Omental fat pad (tissue), 4 donors: ENCODE measurements at places on chromosomes 3 and 15. TPM values are rescaled to one million over a fixed set of nuclear protein-coding genes. Genes with fewer than 3 reads are reported as not detected.

Gene BCL2A1
- 1.8 TPM for total RNA-seq

Gene ACTR8
- total RNA-seq = 21.2 TPM

Gene GNAT1
- total RNA-seq = not detected

GRCh38 chr3:105938806-105939205, 70.0 kb upstream of the CBLB start:
- no peak for DNase-seq

GRCh38 chr3:190119461-190120268, 1.0 kb downstream of the P3H2 start:
- DNase-seq = no peak

GRCh38 chr3:129890125-129890524, 3.4 kb downstream of the TMCC1 start:
- no peak for DNase-seq

- DNase-seq = no peak
Observed at GRCh38 chr3:182965861-182966366, 14.4 kb downstream of the DCUN1D1 start.

DNA sequence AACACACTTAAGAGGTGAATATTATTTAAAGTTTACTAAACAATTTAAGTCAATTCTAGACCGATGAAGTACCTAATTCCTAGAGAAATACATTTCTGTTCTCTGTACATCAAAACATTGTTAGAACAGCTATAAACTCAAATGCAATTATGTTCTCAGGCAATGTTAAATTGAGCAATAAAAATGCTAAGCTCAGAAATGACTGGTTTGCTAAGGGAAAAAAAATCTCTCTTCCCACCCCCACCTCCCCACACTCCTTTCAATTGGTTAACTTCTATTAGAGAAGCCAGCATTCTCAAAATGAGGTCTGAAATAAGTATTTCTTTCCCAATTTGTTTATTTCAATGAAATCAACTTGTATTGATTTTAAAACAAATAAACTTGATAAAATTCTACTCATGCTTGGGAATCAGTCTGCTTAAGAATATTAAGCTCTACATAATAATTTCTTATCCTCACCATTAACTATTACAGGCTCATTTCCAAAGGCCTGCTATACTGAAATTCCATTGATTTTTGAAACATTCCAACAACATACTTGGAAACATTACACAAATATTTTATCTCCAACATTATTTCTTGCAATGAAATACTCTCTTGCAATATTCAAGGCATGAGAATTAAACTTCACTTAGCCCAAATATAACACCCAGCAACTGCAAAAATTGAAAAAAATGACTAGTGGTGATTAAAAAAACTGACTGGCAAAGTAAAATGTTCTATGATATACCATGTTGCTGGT, 22.6 kb downstream of the TSPAN3 start:
- DNase-seq = no peak

GRCh38 chr3:76199382-76199781, 414.0 kb upstream of the ZNF717 start:
- DNase-seq = no peak

GRCh38 chr3:57257678-57258077, 30.1 kb downstream of the APPL1 start:
- DNase-seq = no peak
